NCI-H526 (cell line): ENCODE measurements at places on chromosomes 2 and 18.

- DNase-seq = no peak
These were observed 48.8 kb downstream of the PTRHD1 start for GRCh38 chr2:24744356-24744755.

DNA sequence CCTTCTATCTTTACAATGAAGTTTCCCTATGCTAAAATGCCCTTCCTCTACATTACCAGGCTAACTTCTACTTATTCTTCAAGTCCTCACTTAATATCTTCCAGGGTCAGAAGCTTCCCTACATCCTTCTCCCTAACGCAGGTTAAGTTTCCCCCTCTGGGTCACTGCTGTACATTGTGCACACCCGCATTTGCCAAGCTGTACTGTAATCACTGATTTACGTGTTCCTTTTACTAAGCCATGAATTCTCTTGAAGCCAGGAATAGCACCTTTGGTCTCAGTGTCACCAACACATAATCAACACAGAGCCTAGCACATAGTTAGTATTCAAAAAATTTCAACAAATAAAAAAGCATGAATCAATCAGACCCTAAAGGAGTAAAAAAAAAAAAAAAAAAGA, 22.3 kb downstream of the ACVR1 start:
- no peak for DNase-seq

- DNase-seq = no peak
These were observed 178.1 kb upstream of the CYP26B1 start for GRCh38 chr2:72325592-72326422.

GRCh38 chr2:219452361-219453317, 18.0 kb downstream of the SPEG start:
- DNase-seq = no peak

DNA sequence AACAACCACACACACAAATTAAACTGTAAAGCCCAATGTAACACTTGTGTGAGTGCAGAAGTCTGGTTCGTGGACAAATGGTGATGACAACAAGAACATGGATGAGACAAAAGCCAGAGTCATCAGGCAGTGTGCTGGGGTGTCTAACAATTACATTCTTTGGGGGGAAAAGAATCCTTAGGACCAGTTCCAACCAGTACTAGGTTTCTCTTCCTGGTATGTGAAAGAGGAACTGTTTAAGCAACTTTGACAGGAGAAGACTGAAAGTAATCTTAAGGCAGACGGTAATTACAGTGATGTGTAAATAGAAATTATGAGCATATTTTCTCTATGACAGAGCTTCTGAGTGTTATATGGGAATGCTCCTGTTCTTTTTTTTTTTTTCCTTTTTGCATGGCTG, 133.4 kb downstream of the AFF3 start:
- no peak for DNase-seq

GRCh38 chr2:176147800-176148496, 3.4 kb upstream of the HOXD4 start:
- DNase-seq = no peak
